ENCODE measurements at places on chromosomes 5 and 9.
A peak's percentile ranks its signal among the peaks of the same experiment; 100 is the strongest.

- peak; percentile 8 for DNase-seq
Measured at GRCh38 chr5:98497418-98497817, 276.0 kb upstream of the RGMB start.

GRCh38 chr5:14447958-14448911, 133.4 kb upstream of the OTULINL start:
- peak; percentile 93 for DNase-seq

- DNase-seq, result peak; percentile 87
Measured at GRCh38 chr5:54062958-54063357, 247.4 kb downstream of the ARL15 start.

- DNase-seq, result no peak
Measured at GRCh38 chr5:150529555-150529954, 21.6 kb downstream of the NDST1 start.

DNA sequence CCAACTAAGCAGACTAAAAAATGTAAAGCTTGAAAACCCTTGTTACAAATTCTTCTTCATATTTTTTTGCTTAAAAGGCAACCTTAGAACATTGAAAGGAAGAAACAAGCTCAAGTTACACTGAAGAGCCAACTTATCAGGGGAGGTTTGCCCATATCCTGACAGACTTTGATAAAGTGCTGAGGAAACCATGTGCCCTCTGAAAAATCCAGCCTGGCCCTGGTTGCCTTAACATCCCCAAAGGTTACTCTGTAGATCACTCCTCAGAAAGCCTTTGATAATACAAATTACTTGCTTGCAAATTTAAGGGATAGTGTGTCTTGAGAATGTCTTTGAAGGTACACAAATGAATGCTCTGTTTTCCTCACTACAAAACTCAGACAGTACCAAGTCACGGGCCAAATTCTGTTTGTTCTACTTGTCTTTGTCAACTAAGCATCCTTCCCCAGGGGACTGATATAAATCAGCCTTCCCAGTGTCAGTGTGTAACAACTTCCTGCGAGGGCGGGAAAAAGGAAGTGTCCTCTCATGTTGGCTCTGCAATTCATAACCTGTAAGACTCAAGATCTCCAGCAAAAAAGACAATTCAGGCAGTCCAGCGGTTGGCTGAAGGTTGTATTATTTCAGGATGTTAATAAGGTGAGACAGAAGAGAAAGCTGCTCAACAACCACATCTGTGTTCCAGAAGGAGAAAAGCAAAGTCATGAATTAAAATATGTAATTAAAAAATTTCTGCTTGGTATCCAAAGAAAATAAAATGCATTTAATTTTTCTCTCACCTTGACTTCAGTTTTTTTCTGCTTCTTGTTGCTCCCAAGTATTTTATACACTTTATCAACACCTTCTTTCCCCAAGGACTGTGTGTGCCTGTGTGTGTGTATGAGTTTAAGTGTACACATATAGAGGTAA, 199.9 kb downstream of the PIK3R1 start:
- no peak for DNase-seq

GRCh38 chr9:125485471-125486151, 221.4 kb downstream of the MAPKAP1 start:
- DNase-seq, result no peak

- DNase-seq, result no peak
Measured at GRCh38 chr5:171646102-171647042, 139.2 kb upstream of the SMIM23 start.
